Stimulated activated CD4-positive, alpha-beta T cell treated with anti-CD3 and anti-CD28 coated beads, Interleukin-4, amount 100 ng/mL, for 1 hour (primary cell): ENCODE measurements at places on chromosomes 2 and 18.

DNA sequence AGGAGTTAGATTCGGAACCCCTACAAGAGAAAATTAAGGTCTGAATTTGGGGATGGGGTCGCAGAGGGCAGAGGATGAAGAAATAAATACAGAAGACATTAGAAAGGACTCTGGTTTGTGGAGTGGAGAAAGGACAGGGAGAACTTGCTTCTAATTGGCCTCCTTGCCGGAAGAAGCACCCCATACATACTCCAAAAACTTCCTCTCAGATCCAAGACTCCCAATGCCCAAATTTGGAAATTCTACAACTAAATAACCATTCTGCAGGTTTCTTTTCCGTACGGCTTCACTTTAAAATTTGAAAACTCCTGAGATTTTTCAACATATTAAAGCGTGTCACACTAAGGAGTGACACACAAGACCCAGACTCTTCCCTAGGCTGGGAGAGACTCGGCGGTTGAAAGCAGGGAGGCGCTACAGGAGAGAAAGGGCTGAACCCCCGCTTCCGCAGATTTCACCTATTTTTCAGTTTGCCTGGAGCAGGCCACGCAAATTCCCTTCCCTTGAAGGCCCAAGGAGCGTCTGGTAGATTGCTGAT, 478 bp downstream of the CLHC1 start:
- DNase-seq: no peak

DNA sequence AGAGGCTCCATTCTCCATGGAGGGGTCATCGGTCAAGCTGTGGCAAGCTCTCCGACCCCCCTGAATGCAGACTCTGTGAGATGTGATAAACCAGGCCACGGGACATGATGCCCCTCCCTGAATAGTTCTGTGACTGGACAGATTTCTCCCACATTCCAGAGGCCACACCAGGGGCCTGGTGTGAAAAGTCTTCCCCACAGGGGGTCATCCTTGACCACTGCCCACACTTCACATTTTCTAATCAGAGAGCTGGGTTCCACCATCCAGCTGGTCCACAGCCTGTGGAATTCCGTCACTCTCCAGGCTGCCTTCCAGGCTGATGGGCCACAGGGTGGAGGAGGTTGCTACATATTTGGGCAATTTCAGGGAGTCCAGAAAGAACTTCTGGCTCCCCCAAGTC, 51.3 kb upstream of the CYRIA start:
- no peak for DNase-seq

- DNase-seq: no peak
Measured at GRCh38 chr2:69201259-69201658, 185.8 kb downstream of the GFPT1 start.

DNA sequence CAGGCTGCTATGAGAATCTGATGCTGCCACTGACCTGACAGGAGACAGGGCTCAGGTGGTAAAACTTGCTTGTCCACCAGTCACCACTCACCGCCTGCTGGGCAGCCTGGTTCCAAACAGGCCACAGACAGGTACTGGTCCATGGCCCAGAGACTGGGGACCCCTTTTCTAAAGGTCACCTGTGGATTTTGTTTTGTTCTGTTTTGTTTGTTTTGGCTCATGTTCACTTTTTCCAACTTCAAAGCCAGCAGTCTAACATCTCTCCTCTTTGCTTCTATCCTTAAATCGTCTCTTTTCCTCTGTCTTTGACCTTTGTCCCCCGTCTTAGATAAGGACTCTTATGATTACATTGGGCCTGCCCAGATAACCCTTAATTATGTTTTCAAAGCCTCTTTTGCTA, 3.3 kb upstream of the CERKL start:
- no peak for DNase-seq

DNA sequence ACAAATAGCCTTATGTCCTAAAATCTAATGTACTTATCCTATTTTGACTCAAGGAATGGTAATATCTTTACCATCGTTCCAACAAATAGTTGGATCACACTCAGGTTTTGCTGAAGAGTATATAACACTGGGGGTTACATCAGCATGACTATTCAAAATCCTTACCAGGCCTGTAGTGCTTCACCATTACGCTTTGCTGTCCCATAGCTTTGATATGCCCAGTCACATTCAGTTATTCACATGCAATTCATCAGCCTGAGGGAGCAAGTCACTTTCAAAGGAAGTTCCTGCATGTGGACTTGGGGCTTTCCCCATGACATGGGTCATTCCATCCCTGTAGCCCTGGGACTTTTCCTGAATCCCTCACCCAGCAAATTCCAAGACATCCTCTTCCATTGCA, 39.6 kb downstream of the FTCDNL1 start:
- no peak for DNase-seq

- no peak for DNase-seq
Measured at GRCh38 chr2:128834880-128835252, 516.2 kb upstream of the HS6ST1 start.

DNA sequence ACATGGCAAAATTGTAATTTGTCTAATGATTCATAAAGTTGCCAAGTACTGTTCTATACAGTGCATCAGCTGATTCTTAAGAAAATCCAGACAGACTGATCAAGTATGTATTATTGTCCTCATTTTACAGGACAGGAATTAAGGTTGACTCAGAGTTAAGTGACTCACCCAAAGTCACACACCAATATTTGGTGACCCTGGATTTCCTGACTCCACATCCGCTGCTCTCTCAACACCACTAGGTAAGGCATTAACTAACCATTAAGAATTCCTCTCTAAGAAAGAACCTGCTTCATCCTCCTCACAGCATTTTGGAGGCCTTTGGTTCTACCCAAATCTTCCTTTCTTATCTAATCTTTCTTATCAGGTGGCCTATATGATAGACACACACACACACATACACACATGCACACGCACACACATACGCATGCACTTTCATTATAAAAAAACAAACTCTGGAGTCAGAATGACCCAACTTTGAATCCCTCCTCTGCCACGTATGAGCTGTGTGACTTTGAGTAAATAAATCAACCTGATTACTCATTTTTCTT, 150.8 kb downstream of the ANKRD44 start:
- DNase-seq: no peak

DNA sequence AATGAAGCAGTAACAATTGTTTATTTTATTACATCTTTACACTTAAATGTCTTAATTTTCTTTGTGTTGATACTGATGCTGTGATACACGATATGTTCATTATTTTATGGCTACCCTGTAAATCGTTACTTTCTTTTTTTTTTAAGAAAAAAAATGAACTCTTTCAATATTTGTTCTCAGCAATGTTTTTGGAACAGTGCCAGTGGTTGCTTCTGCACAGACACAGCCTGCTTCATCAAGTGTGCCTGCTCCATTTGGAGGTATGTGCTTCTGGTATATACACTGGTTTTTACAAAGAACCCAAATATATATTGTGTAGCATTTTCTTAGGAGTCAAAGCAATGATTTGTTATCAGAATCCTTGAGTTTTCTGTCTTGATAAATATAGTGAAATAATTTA, 62.2 kb upstream of the SCYGR2 start:
- DNase-seq: no peak

DNA sequence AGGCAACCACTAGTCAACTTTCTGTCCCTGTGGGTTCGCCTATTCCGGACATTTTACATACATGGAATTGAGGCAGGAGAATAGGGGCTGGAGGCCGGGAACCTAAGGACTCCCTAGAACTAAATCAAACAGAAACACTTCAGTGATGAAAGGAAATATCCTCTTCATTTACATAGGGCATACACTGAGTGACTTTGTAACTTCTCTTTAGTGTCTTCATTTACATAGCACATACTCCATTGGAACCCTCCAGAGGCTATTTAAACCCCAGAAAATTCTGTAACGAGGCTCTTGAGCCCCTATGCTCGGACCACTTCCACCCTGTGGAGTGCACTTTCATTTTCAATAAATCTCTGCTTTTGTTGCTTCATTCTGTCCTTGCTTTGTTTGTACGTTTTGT, 56.5 kb downstream of the CCDC195 start:
- DNase-seq: no peak

DNA sequence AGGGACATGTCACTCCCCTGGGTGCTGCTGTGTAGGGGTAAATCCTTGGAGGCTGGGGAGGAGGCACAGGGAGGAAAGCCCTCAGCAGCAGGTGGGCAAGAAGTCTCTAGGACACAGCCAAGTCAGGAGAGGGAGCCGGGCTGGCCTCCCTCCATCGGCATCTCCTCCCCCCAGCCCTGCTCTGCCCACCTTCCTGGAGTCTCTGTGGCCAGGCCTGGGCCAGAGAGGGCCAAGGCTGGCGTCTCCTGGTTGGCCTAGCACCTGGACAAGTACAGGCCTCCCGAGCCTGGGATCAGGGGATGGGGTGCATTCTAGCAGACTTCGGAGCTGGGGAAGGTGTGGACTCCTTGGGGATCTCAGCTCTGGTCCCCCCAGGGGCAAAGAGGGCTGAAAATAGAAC, 1.8 kb downstream of the SPEG start:
- no peak for DNase-seq

- no peak for DNase-seq
Measured at GRCh38 chr18:57294547-57294946, 57.8 kb upstream of the ST8SIA3 start.

DNA sequence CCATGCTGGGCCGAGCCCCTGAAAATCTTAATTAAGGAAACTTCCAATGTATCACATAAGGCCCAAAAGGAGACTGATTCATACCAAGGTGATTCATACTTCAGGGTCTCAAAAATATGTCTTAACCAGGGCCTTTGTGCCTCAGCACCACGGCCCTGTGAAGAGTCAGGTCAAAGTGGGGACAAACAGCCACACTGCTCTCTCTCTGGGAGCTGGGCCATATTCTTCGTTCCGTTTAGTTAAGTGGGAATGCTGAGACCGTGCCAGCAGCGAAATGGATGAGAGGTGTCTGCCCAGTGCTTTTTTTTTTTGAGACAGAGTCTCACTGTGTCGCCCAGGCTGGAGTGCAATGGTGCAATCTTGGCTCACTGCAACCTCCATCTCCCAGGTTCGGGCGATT, 9.3 kb upstream of the PTMA start:
- no peak for DNase-seq

- no peak for DNase-seq
Measured at GRCh38 chr2:238925816-238926521, 78.1 kb downstream of the TWIST2 start.

GRCh38 chr2:66236816-66237802, 197.8 kb upstream of the MEIS1 start:
- no peak for DNase-seq

GRCh38 chr2:128293870-128294455, 24.7 kb downstream of the HS6ST1 start:
- no peak for DNase-seq

GRCh38 chr18:55694291-55694690, 106.3 kb upstream of the TCF4 start:
- no peak for DNase-seq

GRCh38 chr2:62705859-62706720, 577 bp downstream of the EHBP1 start:
- DNase-seq: peak; percentile 42

DNA sequence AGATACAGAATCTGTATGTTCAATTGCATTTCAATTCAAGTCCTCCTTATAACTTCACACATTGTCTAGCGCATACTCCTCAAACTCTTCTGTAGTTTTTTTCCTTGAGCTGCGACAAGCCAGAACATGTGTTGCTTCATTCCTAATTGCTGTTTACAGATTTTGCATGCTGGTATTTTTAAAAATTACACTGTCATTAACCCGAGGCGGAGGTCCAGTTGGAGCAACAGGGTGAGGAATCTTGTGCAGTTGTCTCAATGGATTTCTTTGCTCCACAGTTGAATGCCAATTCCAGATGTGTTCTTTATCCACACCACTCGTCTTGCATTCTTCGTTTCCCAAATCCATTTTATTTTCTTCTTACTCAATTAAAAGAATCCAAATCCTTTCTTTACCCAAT, 16.4 kb upstream of the SERPINB13 start:
- no peak for DNase-seq

DNA sequence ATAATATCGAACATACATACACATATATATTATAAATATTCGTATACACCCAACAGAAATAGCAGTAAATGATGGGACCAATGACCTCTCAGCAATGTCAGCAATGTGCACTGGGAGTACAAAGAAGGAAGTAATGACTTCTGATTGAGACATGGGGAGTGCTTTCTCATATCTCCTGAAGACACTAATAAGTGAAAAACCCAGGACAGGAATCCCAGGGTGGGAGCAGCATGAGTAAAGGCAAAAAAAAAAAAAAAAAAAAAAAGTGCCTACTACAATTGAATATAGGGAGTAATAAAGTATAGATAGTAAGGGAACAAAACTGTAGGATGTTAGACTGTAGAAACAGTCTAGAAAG, 491.3 kb downstream of the IRS1 start:
- no peak for DNase-seq

DNA sequence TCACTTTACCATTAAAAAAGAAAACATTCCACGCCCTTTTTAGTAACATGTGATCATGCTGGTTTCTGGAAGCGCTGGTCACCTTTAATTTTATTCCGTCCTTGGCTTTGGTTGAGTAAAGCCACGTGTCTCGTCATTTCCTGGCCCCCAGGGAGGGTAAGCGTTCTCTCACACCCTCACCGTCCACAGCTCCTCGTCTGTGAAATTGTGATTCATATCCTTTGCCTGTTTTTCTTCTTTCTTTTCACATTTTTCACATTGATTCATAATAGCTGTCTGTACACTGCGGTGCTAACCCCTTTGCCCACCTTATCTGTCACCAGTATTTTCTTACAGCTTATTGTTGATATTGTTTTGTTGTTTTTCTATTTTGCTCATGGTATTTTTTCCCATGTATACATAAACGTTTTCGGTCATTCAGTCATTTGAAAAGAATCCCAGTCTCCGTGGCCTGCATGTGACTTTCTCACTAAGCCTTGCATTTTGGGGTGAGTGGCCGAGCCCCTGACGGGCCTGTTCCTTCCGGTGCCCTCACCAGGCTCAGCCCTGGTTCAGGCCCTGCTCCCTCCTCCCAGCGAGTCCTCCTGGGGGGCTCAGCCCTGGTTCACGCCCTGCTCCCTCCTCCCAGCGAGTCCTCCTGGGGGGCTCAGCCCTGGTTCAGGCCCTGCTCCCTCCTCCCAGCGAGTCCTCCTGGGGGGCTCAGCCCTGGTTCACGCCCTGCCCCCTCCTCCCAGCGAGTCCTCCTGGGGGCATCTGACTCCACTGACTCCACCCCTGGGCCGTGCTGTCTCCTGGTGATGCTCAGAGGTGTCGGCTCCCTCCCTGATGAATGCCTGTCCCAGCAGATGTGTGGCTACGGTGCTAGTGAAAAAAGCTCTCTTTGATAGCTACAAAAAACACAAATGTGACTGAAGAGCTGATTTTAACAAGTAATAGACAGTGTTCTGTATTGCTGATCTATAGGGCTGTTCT, 249.7 kb upstream of the PXDN start:
- DNase-seq: no peak

- no peak for DNase-seq
Measured at GRCh38 chr2:74816540-74817303, 17.2 kb upstream of the HK2 start.

GRCh38 chr2:71905205-71905604, 242.5 kb downstream of the CYP26B1 start:
- DNase-seq: no peak
